ENCODE measurements at places on chromosomes 11 and 22.

GRCh38 chr11:86801364-86801763 lies 1.0 kb downstream of the PRSS23 start:
- no peak for DNase-seq

DNA sequence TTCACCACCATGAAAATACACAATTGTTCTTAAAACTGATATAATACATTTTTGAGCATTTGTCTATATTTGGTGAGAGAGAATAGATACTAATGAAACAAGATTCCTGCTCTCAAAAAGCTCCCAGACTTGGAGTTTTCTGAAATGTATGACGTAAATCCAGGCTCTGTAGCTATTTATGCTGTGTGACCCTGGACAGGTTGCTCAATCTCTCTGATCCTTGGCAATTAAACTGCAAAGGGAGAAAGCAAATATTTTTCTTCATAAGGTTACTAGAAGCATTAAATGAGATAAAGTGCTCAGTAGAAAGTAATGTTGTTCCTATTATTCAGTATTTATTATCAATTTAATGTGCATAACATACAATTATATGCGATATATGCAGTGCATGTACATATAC lies 42.5 kb downstream of the SVIP start:
- no peak for DNase-seq

- DNase-seq, result no peak
Measured at GRCh38 chr11:78476066-78476465, 58.4 kb upstream of the GAB2 start.

DNA sequence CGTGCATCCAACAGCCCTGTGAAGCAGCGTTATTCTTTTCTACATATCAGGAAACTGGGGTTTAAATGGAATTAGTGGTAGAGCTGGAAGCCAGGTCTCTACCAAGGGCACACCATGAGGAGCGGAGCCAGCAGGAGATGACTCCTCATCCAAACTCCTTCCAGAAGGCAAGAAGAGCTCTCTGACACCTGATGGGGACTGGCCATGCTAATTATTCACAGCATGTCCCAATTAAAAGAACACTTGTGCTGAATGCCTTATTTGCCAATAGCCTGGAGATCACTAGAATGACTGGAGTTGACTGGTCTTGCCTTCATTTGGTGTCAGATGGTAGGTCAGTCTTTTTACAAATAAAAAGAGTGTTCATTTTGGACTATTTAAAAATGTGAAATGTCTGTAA lies 32.9 kb upstream of the SLN start:
- DNase-seq, result no peak

DNA sequence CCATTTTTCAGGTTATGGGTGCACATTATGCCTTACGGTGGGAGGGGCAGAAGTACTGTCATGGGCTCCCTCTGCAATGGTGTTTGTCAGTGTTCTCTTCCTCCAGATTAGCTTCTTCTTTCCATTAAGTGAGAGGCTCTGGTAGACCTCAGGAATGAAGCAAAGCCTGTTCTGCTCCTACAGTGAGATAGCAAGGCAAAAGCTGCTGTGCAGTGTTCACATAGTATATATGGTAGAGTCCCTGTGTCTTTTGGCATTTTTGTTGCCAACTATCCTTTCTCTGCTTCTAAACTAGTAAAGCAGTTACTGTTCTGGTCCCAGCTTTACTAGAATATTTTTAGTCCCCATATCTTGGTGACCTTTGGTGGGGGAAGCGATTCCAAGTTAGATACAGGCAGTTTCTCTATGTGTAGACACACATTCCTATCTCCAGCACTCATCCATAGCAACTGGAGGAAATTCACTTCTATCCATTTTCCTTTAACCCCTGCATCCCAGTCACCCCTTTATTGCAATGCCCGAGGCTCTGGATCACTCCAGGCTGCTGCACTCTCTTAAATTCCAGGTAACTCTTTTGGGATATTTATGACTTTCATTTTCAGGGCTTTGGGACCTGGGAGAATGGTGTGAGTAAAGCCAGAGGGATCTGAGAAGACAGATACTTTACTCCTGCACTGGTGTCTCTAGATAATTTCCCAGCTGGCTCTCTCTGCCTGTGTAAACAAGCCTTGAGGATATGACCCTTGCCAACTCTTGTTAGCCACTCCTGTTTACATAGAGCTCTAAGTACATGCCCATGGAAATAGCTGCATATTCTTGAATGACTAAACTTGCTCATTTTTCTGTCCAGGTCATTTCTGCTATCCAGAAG lies 3.9 kb upstream of the TRIM34 start:
- no peak for DNase-seq

GRCh38 chr11:129273944-129274711 lies 82.0 kb upstream of the ARHGAP32 start:
- DNase-seq, result no peak

- DNase-seq, result no peak
Measured at GRCh38 chr22:50218153-50218995, 17.6 kb downstream of the SELENOO start.

DNA sequence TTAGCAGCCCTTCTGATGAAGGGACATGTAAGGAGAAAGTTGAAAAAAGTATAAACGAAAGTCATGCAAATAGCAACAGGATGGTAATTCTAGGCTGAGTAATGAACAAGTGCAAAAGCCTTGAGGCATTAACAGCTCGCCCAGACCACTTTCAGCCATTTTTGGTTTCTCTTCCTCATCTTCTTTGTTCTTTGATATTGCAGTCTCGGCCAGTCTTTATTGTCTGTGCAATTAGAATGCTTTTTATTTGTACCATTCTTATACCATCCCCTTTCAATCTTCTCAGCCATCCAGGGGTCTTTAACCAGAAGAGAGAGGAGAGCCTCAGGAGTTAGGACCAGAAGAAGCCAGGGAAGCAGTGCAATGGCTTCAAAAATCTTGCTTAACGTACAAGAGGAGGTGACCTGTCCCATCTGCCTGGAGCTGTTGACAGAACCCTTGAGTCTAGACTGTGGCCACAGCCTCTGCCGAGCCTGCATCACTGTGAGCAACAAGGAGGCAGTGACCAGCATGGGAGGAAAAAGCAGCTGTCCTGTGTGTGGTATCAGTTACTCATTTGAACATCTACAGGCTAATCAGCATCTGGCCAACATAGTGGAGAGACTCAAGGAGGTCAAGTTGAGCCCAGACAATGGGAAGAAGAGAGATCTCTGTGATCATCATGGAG lies 7.3 kb downstream of the TRIM34 start:
- DNase-seq, result no peak

GRCh38 chr22:42962295-42963230 lies 52.4 kb downstream of the PACSIN2 start:
- no peak for DNase-seq

- no peak for DNase-seq
Measured at GRCh38 chr11:18455686-18456372, at the start of gene LDHAL6A. TSS of gene LDHAL6A (plus strand) at chr11:18455856. CDS start at chr11:18456681, 825 bp downstream.

GRCh38 chr11:64132191-64132771 lies 33.6 kb downstream of the MACROD1 start:
- DNase-seq, result no peak

DNA sequence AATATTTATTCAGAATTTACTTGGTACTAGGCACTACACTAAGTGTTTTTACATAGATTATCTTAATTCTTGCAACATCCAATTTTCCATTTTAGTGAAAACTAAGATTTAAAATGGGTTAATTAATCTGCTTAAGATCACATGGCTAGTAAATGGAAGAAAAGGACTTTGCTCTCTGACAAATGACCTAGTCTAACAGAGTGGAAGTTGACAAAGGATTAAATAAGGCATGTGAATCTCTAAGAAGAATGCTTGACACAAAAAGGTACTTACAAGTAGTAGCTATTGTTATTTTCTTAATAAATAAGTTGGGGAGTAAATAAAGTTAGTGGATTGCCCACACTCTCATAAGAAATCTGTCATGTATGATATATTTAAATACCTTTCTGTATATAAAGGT lies 584.8 kb downstream of the DLG2 start:
- DNase-seq, result no peak

DNA sequence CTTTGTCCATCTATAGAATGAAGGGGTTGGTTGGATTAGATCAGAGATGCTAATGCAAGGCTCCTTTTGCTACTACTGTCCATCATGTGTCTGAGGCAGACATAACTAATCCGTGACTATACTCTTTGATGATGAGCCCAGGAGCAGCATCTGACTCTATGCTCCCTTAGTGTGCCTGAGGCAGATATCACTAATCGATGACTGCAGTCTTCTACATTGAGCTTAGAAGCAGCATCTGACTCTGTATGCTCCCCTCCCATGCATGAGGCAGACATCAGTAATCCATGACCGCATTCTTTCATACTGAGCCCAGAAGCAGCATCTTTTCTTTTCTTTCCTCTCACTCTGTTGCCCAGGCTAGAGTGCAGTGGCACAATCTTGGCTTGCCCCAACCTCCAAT lies 4.2 kb downstream of the TCN2 start:
- no peak for DNase-seq

- no peak for DNase-seq
Measured at GRCh38 chr11:1563697-1564534, 8.2 kb downstream of the DUSP8 start.

DNA sequence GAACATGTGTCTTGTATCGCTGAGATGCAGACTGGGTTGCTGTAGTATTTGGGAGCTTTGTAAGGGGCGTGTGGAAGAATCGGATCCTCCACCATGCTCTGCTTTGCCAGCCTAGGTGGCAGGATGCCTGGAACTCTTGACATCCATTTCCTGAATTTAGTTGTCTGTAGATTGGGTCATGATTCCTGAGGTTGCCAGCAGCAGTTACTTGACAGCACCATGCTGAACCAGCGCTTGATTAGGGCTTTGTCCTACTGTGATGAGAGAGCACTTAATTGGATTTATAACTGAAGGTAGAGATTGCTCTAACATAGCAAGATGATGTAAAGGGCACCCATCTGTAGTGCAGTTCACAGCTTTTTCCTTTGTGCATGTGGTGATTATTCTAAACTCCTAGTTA lies 75.6 kb upstream of the HORMAD2 start:
- DNase-seq, result no peak

DNA sequence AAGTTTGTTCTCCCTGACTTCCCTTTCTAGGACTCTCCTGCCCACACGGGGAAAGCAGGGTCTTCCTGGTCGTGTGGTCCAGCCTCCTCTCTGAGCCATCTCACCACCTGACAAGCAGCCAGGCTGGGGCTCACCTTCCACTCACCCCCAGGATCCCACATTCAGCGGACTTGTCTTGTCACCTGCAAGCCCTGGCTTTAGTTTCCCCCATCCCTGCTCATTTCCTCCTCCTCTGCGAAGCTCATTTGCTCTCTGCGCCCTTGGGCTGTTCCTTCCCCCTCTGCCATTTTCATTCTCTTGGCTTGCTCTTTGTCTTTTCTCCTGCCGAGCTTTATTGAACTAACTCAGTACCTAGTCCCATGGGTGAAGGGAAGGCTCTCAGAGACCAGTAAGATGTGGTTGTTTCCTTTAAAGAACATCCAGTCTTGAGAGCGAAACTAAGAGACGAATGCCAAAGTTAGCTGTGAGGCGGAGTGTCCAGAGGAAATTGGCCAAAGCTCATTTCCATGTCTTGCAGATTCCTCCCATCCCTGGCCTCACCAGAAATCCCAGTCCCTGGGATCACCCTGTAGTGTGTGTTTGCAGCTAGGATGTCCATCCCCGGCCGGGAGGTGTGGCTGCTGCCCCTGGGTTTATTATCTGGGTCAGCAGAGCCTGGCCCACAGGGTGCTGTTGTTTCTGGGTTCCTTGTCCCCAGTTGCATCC lies 2.0 kb downstream of the ST14 start:
- DNase-seq, result no peak

DNA sequence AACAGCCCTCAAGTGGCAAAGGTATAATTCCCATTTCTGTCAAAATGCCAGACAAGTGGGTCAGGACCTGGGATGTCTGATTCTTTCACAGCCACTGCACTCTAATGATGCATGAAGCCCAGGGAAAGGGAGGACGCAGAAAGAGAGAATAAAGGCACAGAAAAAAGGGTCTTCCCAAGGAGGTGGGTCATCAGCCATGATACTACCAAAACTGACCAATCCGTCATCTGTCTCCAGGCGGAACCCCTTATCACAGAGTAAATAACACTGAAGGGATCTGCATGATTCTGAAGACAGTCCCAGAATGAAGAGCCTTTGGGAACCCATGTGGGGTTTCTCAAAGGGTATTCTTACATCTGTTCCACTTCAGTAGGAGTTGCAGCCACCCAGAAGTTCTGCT lies 73.8 kb upstream of the OPCML start:
- DNase-seq, result no peak

DNA sequence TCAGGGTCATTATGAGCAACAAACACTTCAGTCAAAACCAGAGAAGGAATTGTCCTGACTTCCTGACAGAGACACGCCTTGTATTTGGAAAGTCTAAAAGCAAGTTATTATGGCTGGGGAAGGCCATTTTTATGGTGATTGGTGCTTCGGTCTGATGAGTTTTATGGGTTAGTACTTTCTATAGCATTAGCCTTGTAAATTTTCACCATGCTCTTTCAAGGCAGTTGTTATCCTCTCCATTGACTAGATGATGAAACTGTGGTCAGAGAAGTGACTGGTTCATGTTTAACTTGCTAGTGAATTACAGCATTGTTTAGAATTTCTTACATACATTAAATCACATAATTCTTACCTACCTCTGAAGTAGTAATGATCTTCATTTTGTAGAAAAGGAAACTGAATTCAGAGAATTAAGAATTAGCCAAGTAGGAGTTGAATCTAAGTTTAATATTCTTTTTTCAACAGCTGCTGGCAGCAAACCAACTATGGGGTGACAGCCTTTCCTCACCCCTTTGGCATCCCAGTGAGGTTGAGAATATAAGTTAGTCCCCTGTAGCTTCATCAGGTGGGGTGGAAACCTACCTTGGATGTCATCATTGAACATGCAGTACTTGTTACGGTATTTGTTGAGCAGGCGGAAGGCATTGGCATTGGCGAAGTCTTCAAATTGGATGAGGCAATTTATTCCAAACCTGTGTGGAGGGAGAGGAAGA lies 90.0 kb downstream of the CCDC81 start:
- no peak for DNase-seq

DNA sequence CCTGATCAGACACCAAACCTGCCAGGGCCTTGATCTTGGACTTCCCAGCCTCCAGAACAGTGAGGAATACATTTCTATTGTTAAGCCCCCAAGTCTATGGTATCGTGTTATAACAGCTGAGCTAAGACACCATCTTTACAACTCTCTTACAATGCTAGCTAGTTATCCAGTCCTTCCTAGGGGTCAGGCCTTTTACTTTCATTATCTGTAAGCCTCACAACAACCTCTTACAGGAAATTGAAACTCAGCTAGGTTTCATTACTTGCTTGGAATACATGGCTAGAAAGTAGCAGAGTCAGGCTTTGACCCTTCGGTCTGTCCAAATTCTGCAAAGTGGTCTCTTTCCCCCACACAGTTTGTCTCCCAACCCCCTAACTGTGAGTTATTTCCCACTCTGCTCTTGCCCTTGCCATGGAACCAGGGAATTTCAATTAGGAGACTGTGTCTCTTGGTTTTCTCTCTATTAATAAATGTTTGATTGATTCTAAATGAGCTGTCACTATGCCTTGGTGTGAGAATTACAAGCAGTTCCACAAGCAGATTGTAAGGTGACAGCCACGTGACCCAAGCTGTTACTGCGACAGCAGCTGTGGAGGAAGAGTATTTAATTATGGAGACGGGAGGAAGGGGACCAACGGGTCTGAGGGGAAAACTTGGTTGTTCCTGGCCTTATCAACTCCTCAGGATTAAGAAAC lies 38.4 kb upstream of the CLMP start:
- DNase-seq, result no peak

GRCh38 chr11:7826324-7826723 lies 29.6 kb upstream of the OR5P2 start:
- DNase-seq, result no peak
